Thyroid gland (tissue), 4 donors: ENCODE measurements at places on chromosomes 16 and 17. TPM values are rescaled to one million over a fixed set of nuclear protein-coding genes. Genes with fewer than 3 reads are reported as not detected.

Gene TBC1D3C
- not detected for total RNA-seq

- no peak for DNase-seq
Measured at GRCh38 chr17:33055171-33055611, 63.5 kb downstream of the SPACA3 start.

- no peak for DNase-seq
Measured at GRCh38 chr17:78038748-78039288, 80.3 kb downstream of the TNRC6C start.

DNA sequence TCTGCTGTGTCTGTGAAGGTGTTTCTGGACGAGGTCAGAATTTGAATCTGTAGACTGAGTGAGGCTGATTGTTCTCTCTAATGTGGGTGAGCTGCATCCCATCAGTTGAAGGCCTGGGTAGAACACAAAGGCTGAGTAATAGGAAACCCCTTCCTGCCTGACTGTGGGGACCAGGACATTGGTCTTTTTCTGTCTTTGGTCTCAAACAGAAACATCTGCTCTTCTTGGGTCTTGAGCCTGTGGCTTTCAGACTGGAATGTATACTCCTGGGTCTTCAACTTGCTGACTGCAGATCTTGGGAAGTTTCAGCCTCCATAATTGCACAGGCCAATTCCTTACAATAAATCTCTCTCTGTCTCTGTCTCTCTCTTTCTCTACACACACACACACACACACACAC, 19.6 kb upstream of the LRRC75A start:
- DNase-seq: no peak

- DNase-seq: no peak
Measured at GRCh38 chr17:39661744-39662541, 3.2 kb upstream of the TCAP start.

DNA sequence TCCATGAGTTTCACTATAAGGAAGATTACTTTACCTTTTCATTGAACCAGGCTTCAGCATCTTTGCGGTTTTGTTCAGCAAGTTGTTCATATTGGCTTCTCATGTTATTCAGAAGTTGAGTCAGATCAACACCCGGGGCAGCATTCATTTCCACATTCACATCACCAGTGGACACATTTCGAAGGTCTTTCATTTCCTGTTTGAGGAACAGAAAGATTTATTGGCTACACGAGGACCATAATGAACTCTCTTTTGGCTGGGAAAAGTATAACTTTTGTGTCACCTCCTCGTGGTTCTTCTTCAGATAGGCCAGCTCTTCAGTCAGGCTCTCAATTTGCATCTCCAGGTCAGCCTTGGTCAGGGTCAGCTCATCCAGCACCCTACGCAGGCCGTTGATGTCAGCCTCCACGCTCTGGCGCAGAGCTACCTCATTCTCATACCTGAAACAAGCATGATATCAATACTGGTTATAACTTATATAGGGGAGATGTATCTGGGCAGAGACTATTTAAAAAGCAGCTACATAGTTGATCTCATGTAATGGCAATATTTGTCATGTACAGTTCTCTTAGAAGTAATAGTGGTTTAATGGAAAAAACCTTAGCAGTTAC, 2.1 kb downstream of the KRT10 start:
- DNase-seq: no peak
